Stomach (tissue), 19 donors: ENCODE measurements at places on chromosomes 5 and 9. TPM values are rescaled to one million over a fixed set of nuclear protein-coding genes. Genes with fewer than 3 reads are reported as not detected.

GRCh38 chr9:2597483-2597882, 24.1 kb upstream of the VLDLR start:
- DNase-seq: no peak

The AKNA gene
- 31.0 TPM for total RNA-seq

- no peak for DNase-seq
Measured at GRCh38 chr5:5978501-5979376, 399.6 kb downstream of the MED10 start.

DNA sequence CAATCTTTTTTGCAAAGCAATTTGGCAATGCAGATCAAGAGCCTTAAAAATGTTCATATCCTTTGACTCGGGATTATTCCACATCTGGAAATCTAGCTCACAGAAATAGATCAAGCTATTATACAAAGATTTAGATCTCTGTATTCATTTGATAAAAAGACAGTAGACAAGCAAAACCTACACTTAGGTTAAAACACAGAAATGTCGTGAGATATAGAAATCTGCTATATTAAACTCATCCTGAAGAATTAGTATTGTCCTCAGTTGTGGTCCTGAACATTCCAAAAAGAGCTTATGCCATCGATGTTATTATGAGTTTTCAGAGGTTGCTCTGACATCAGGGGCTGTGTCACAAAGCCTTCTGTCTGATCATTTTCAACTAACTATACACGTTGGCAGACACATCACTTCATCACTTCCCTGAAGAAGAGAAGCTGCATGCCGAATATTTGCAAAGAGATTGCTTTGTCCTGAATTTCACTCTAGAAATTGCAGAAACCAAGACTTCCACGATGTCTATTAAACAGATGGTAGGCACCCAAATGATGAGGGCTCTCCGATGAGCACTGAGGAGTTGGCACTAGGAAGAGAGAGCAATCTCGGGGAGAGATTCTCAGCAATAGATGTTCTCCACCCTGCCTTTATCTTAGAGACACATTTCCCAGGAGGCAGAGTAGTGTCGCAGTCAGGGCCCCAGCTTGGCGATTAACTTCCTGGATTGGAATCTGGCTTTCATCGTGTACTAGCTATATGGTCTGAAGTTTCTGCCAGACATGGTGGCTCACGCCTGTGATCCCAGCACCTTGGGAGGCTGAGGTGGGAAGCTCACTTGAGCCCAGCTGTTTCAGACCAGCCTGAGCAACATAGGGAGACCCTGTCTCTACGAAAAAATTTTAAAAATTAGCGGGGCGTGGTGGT, 1.9 kb upstream of the UBTD2 start:
- no peak for DNase-seq

GRCh38 chr5:135313405-135313804, 85.6 kb downstream of the MACROH2A1 start:
- DNase-seq: no peak

The RLN2 gene
- not detected for total RNA-seq

DNA sequence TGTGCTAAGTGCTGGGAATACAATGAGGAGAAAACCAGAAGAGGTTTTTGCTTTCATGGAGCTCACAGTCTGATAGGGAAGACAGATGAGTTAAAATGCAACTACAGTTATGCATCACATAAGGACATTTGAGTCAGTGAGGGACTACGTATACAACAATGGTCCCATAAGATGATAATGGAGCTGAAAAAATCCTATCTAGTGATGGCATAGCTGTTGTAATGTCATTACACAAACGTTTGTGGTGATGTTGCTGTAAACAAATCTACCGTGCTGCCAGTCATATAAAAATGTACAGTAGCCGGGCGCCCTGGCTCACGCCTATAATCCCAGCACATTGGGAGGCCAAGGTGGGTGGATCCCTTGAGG, 110.1 kb upstream of the RAD23B start:
- no peak for DNase-seq

- DNase-seq: peak; percentile 57
Measured at GRCh38 chr5:53151713-53152458, 42.3 kb upstream of the MOCS2 start.

The ORM2 gene
- not detected for total RNA-seq

The SPINK4 gene
- 29.5 TPM for total RNA-seq

The NOXA1 gene
- 43.2 TPM for total RNA-seq

The CANX gene
- 606 TPM for total RNA-seq

The WDR55 gene
- 29.2 TPM for total RNA-seq

The RLN1 gene
- total RNA-seq: not detected

GRCh38 chr5:141515141-141515540, 26.3 kb downstream of the PCDHGC5 start:
- no peak for DNase-seq

The SPAAR gene
- total RNA-seq: not detected

DNA sequence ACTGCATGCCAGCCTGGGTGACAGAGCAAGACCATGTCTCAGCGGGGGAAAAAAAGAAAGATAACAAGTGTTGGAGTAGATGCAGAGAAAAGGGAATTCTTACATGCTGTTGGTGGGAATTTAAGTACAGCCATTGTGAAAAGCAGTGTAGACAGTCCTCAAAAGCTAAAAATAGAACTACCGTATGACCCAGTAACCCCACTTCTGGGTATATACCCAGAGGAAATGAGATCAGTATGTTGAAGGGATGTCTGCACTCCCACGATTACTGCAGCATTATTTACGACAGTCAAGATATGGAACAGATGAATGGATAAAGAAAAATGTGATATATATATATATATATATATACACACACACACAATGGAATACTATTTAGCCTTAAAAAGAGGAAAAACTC, 225.3 kb upstream of the SLC24A2 start:
- DNase-seq: no peak

- DNase-seq: no peak
Measured at GRCh38 chr5:61414806-61415205, 82.7 kb downstream of the ZSWIM6 start.

- DNase-seq: no peak
Measured at GRCh38 chr9:677461-678097, 163.9 kb upstream of the DMRT1 start.

GRCh38 chr5:37520811-37521210, 141.7 kb downstream of the WDR70 start:
- DNase-seq: no peak

The PTGER4 gene
- 10.5 TPM for total RNA-seq

The OTP gene
- not detected for total RNA-seq

The FYB1 gene
- 3.6 TPM for total RNA-seq

- DNase-seq: peak; percentile 35
Measured at GRCh38 chr5:6195711-6196358, 182.5 kb downstream of the MED10 start.

DNA sequence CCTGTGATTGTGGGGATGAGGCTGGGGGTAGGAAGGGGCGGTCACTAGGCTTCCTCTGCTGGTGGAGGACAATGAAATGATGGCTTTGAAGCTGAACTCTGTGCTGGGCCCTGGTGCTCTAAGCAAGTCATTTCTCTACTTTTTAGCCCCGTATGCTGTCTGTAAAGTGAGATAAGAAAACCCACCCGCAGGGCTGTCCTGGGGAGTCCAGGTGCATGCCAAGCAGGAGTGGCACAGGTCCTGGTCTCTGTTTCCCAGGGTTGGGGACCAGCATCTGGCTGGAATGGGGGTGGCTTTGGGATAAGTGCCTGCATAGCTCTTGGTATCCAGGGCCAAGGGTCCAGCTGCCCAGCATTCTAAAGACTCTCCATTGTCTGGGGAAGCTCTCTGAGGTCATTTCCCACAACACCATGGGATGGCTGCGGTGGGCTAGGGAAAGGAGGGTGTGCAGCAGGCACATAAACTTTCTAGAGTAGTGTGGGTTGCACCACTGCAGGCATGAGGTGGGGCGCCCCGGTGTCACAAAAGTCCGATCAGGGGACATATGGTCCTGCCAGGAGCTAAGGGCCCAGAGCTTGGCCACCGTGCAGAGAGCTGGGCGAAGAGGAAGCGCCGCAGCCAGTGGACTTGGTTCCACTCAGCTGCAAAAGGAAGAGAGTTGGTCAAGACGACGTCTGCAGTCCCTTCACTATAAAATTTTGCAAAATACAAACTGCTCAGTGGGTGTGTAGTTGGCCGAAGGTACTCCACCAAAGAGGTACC, 25.6 kb upstream of the GTF3C5 start:
- no peak for DNase-seq

- no peak for DNase-seq
Measured at GRCh38 chr9:35294556-35294955, 132.7 kb downstream of the UNC13B start.

DNA sequence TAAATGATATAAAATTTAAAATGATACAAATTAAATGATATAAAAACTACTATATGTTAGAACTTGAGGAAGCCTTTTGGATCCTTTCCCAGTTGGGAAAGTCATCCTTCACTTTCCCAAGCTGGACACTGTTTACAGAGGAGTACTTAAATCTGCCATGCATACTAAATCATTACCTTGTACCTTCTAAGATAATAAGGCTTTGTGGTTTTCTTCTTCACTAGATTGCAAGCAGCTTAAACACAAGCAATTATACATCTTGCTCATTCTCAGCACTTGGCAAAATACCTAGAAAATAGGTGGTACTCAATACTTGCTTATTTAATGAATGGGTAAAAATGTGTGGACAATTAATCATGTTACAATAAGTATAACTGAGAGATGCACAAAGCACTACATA, 666.8 kb downstream of the PTPRD start:
- DNase-seq: no peak

GRCh38 chr5:166810721-166811120, 1480.7 kb upstream of the WWC1 start:
- no peak for DNase-seq
